ENCODE measurements at places on chromosomes 7 and 10.

DNA sequence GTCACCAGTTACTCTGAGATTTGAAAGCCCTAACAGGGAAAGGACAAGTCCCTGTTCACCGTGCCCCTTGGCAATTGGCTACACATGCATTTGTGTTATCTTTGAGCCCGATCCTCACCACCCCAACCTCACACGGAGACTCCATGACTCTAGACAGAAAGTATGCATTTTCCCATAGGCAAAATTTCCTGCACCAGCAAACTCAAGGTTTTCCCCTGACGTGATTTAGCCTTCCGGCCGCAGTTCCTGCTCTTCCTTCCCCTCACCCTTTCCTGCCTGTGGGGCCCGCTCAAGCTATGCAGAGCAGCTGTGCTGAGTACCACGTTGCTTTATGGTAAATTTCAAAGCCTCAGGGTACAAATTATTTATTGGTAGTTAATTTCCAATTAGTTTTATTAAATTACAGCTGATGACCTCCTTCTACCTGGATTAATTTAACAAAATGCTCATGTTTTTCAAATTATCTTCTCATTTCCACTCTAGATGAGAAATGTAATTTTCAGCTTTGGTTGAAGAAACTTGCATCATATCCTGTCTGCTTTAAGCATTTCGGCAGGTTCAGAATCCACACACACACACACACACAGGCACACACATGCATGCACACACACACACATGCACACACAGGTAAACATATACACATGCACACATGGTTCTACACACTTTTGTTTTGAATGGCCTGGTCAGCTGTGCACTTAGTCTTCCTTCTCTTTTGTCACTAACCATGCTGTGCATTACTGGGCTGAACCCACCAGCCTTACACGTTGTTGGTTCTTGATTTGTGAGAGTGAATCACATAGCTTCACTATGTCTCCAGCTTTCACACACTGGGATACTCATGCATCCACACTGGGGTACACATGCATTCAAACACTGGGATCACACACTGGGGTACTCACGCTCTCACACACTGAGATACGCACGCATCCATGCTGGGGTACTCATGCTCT is 283.1 kb upstream of the PITRM1 start:
- DNase-seq = no peak

- DNase-seq = no peak
Measured at GRCh38 chr10:3068201-3068967, 1.0 kb downstream of the PFKP start.

- no peak for DNase-seq
Measured at GRCh38 chr10:123117644-123118417, 17.9 kb upstream of the HMX3 start.

GRCh38 chr7:87370660-87371180 is 25.3 kb downstream of the CROT start:
- DNase-seq = no peak

Data from NCI-H1105 (cell line).